ENCODE measurements at places on chromosomes 2 and 18.
A peak's percentile ranks its signal among the peaks of the same experiment; 100 is the strongest.

DNA sequence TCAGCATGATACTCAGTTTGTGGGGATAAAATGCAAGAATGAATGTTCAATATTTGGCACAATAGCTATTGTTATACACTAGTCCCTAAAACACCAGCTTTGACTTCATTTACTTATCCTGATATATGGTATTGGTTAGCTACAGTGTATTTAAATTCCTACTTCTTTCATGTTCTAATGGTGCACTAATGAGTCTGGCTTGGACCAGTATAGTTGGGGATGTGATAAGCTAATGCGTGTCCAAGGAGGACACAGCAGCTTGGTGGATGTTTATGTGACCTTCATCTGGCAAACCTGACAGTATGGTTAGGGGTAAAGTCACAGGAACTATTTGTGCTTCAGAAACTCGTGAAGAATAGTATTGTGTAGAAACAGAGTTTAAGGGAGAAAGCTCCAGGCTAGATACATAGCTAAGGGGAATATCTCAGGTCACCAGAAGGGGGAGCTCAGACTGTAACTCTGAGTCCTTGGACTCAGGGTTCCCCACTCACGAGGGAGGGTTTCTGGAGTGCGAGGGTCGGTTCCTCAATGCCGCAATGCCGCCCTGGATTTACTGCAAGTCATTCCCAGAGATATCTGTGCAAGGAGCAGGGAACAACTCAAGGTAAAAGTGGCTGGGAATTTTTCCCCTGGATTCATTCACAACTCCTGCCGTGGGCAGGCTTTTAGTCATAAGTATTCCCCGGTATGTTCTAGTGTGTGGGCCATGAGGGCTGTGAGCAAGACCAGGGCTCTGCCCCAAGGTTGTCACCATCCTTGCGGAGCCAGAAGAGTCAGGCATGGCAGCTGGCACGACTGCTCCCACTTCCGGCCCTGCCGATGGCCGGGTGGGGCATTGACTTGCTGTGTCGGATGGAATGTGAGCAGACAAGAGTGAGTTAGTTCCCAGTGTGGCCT lies 14.5 kb downstream of the IL1R2 start:
- no peak for DNase-seq
- H3K4me3 ChIP-seq: no peak overlapping the region
- H3K4me1 ChIP-seq: peaks cover 3% of the 10 kb centered on the region
- H3K27me3 ChIP-seq: no peaks in the 10 kb centered on the region

DNA sequence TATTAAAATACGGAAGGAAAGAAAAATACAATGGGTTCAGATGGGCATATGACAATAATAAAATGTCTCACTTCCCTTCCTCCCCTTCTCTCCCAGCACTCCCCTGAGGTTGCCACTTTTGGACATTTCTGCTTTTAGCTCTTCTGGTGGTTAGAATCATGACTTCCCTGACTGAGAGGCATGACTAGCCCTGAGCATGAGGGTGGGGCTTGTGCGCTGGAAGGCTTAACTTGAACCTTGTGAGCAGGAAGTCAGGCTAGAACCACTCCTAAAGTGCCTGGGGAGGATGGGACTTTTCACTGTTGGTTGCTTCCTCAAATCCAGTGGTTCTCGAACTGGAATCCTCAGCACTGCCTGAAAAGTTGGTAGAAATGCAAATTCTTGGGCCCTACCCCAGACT lies 19.7 kb upstream of the ARHGAP25 start:
- no peak overlapping the region for H3K4me3 ChIP-seq
- H3K4me1 ChIP-seq: no peaks in the 10 kb centered on the region
- no peak for DNase-seq
- H3K27me3 ChIP-seq: no peaks in the 10 kb centered on the region
- H3K36me3 ChIP-seq: no peaks in the 10 kb centered on the region

GRCh38 chr2:38033646-38034045 lies 42.3 kb downstream of the CYP1B1 start:
- H3K4me3 ChIP-seq: no peak overlapping the region
- no peak overlapping the region for H3K27ac ChIP-seq

- no peaks in the 10 kb centered on the region for H3K36me3 ChIP-seq
- peak overlapping the region; percentile 99 for H3K27ac ChIP-seq
- H3K4me1 ChIP-seq: peaks cover 29% of the 10 kb centered on the region
Measured at GRCh38 chr2:224086226-224086914, 47.3 kb upstream of the SERPINE2 start.

DNA sequence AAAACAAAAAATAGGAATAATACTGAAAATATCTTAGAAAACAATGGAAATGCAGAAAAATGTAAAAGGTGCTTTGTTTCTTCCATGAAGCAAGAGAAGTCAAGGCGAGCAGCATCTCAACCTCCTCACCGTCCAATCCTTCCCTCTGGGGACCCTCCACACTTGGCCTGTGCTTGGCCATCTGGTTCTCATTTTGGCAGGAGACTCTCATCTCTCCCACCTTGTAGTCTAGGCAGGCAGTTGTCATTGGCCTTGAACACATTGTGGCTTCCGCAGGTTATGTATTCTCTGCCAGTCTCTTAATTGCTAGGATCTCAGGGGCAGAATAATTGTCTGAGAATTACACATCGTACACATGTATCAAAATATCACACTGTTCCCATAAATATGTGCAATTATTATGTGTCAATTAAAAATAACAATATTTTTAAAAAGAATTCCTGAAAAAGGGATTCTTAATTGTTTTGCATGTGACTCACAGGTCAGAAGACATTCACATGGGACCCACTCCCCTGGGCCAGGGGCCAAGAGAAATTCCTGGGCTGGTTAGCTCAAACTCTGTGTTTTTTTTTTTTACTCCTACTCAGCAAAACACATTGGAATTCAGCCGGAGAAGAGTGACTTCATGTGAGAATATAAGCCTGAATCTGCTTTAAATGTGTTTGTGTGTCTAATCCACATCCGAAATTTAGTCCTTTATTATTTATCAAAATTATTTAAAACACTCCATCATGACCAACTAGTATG lies 14.0 kb upstream of the ANKRD62 start:
- H3K4me1 ChIP-seq: no peaks in the 10 kb centered on the region
- H3K4me3 ChIP-seq: no peak overlapping the region
- no peak for DNase-seq
- no peaks in the 10 kb centered on the region for H3K27me3 ChIP-seq
